ENCODE measurements at places on chromosomes 16 and 17. TPM values are rescaled to one million over a fixed set of nuclear protein-coding genes. Genes with fewer than 3 reads are reported as not detected.

PYY gene
- not detected for total RNA-seq

LYRM9 gene
- total RNA-seq: 2.5 TPM

OR1A1 gene
- not detected for total RNA-seq

MT1H gene
- total RNA-seq: not detected

CCL16 gene
- total RNA-seq: not detected
